ENCODE measurements at places on chromosomes 6 and 20.

GRCh38 chr6:41434803-41435481 is 99.5 kb downstream of the NCR2 start:
- DNase-seq: no peak

GRCh38 chr6:7494638-7495037 is 46.8 kb upstream of the DSP start:
- DNase-seq: no peak

DNA sequence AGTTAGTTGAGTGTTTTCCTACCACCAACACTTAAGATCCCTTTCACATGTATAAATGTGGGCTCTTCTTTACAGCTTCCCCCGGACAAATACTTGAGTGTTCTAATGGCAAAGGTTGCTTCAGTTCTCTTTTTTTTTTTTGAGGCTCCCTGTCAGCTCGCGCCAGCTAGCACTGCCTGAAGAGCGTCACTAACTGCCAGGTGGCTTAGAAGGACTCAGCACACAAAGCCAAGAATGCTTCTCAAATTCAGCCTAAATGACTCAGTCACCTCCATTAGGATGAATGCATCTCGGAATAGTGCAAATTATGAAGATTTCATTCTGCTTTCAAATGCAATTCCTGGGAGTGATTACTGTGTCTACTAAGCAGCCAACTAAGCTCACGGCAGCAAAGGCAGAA is 150.7 kb upstream of the BTBD3 start:
- DNase-seq: no peak

DNA sequence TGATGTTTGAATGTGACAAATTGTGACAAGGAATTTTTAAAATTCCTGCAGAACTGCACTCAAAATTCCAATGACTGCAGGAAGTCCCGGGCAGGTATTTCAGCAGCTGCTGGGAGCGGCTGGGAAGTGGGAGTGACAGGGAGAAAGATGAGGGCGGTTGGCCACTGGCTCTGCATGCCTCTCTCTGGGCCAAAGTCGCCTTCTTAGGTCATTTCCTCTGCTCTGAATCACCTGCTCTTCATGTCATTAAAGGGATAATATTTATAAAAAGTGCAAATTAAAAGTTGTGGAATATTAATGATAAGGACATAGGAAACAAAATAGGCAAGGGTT is 43.9 kb downstream of the RAMACL start:
- DNase-seq: no peak

GRCh38 chr6:33075208-33075567 is 602 bp upstream of the HLA-DPB1 start:
- no peak for DNase-seq

- DNase-seq: no peak
Measured at GRCh38 chr20:24681634-24682495, 212.4 kb downstream of the SYNDIG1 start.

DNA sequence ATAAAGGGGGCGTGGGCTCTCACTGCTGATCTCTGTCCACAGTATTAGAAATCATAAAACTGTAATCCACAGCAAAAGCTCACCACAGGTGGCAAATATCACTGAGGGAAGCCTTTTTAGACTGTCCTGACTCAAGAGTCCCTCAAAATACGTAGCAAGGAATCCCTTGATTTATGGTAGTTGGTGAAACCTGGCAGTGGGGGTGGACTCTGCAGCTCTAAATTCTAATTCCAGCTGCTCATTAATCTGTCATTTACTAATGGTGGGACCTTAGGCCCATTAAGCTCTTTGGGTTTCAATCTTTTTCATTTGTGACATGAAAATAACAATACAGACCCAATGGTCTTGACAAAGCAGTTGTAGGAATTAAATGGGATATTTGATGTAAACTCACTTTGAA is 32.3 kb downstream of the GMDS start:
- DNase-seq: no peak

DNA sequence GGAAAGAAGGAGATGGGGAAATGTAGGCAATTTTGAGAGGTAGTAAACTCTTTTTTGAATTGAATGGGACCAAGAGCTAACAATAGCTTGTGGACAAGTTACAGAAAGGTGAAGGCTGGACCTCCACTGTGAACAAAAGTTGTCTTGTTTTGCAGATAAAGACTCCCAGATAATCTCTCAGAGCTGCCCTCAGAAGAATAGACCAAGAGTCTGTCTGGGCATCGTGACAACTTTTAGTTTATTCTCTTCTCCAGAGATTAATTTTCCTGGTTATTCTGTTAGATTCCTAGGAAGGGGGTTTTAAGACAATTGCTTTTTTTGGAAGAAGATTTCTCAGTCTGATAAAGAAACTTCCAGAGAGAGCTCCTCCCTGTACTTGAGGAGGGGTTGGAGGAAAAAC is 161.9 kb downstream of the COL19A1 start:
- DNase-seq: no peak

DNA sequence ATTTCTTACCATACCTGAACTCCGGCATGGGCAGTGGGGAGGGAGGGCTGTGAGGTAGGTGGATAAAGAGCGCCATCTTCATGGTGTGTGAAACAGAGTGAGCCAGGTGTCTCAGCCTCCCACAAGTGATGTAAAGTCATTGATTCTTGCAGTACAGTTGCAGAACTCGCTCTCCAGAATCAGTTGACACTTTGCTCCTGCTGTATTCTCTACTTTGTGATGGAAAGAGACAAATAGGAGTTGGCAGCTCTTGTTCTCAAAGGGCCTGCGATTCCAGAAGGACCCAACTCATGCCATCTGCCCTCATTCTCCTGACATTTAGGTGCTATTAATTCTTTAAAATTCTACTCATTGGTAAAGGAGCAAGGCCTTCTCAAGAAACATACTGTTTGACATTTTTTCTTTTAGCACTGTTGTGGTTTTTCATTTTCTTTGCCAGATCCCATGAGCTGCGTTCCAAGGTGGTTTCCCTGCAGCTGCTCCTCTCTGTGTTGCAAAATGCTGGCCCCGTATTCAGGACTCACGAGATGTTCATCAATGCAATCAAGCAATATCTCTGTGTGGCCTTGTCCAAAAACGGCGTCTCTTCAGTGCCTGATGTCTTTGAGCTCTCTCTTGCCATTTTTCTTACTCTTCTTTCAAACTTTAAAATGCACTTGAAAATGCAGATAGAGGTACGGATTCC is 49.3 kb downstream of the ARFGEF2 start:
- no peak for DNase-seq

DNA sequence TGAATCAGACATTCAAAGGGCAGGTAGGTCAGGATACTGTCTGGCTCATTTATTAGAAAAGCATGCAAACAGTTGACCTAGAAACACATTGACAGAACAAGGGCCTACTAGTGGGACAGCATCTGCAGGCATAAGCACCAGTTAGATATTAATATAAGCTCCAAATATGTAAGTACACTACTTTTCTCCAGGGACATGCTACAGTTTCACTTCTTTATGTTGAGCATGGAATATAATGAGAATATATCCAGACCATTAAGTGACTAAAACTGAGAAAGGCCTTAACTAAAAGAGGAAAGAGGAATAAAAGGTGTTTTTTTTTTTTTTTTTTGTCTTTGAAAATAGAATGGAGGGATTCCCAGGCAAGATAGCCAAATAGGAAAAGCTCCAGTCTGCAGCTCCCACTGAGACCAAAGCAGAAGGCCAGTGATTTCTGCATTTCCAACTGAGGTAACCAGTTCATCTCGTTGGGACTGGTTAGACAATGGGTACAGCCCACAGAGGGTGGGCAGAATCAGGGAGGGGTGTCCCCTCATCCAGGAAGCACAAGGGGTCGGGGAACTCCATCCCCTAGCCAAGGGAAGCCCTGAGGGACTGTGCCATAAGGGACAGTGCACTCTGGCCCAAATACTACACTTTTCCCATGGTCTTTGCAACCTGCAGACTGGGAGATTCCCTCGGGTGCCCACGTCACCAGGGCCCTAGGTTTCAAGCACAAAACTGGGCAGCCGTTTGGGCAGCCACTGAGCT is 251.6 kb downstream of the PHF3 start:
- no peak for DNase-seq

- DNase-seq: no peak
Measured at GRCh38 chr6:52726741-52727535, 36.3 kb downstream of the GSTA2 start.

- no peak for DNase-seq
Measured at GRCh38 chr6:28142446-28142845, 763 bp downstream of the ZKSCAN8 start.

DNA sequence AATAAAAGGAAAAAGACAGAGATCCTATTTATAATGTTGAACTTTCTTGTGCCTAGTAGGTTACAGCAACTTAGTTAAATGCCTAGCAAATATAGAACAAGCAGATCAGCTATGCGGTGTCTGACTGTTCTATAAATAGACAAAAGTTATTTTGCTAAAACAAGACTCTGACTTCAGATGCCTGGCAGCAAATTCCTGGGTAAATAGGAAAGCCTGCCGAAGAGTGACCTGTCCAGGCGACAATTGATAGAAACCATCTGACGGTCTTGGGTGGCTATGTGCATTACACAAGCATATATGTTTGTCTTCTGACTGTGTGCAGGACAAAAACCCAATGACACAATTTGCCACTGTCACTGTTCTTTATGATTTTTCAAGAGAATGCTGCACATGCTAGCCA is 38.0 kb upstream of the PDE10A start:
- no peak for DNase-seq

DNA sequence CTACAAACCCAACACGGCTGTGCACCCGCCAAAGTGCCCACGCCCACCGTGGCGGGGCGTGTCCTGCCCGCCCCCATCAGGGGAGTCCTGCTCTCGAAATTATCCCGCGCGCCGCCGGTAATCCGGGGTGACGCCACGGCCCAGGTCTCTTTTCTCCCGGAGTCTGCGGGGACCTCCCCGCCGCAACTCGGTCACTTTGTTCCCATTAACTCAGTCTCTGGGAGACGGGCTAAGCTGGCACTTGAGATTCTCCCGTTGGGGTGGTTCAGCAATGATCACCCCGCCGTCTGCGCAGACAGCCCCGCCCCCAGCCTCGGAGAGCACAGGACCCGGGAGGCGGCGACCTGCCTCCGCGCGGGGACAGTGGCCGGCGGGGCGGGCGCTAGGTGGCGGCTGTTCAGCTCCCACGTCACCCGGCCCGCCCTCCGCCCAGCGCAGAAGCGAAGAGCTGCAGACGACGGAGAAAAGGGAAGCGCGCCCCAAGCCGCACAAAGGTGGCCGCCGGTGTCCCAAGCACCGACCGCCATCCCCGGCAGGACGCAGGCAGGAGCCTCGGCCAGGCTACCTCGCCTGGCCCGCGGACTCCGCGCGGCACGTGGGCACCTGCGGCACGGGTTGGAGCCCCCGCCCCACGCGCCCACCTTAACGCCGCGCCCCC is 31.5 kb downstream of the SF3B5 start:
- peak; percentile 54 for DNase-seq

GRCh38 chr6:105135056-105135455 is 44.8 kb downstream of the POPDC3 start:
- DNase-seq: peak; percentile 51

- DNase-seq: no peak
Measured at GRCh38 chr20:38295811-38296210, 8.1 kb upstream of the BPI start.

DNA sequence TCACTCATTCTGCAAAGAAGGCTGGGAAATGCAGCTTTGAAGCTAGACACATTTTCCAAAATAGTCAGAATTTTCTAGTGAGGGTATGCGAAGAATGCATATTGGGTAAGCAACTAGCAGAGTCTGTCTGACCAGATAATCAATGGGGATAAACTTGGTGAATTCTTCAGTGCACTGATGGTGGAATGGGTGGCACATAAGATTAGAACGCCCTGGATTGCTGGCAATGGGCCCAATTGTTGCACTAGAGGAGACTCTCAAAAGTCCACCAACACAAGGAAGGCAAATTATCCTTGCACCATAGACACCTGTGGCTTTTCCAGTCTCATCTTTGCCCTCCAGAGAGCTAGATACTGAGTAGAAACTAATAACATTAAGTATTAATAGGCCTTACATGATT is 167.6 kb downstream of the PTPRT start:
- DNase-seq: no peak

- no peak for DNase-seq
Measured at GRCh38 chr20:10379761-10380160, 54.3 kb downstream of the MKKS start.

- no peak for DNase-seq
Measured at GRCh38 chr20:7497985-7498384, 442.3 kb downstream of the HAO1 start.

- DNase-seq: no peak
Measured at GRCh38 chr6:169188051-169188470, 65.6 kb downstream of the THBS2 start.

DNA sequence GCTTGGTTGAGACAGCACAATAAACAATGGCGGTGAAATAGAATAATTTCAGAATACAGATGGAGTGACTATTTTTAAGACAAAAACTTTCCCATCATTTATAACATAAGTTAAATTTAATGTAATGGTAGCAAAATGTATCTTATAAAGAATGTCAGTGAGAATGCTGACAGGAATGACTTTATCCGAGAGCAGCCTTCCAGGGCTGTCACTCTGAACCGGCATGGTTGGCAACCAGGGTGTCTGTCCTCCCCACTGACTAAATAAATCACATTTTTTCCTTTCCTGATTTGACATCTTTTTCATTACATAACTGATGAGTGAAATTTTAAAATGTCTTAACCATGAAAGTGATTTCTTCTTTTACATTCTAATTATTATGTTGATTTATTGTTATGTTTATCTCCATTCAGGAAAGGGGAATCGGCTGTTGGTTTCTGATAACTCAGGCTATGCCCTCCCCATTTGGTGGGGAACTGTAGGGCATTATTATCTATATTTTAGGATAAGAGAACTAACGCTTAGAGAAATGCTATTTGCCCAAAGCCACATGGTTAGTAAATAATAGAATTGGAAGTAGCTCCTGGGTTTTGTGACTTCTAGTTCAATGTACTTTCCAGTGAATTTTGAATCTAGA is 109.2 kb upstream of the OGFRL1 start:
- DNase-seq: no peak

GRCh38 chr20:6045566-6045965 is 8.3 kb downstream of the LRRN4 start:
- DNase-seq: no peak

DNA sequence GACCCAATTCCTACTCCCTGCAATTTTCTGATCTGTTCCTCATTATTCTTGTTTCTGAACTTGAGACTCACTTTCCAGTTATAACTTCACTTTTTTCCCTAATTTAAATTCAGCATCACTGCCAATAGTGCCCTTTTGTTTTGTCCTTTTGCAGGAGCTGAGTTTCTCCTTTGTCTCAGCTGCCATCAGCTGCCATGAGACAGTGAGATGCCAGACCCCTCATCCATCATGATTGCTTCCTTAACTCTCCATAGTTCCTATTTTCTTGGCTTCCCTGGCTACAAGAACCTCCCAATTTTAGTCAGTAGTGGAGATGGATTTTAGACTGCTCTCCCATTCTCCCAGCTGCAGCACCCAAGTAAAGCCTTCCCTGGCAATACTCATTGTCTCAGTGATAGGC is 518.1 kb downstream of the HDGFL1 start:
- peak; percentile 39 for DNase-seq

DNA sequence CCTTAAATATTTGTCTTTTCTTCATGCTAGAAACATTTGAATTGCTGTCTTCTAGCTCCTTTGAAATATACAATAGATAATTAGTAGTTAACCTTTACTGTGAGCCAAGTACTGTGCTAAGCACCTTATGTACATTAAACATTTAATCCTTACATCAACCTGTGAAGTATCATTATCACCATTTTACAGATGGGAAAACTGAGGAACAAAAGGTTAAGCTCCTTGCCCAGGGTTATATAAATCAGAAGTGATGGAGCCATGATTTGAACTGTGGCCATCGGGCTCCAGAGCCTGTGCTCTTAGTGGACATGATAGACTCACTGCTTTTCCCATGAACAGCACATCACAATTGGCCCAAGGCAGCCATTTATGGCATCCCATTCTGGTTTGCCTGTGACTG is 140.9 kb downstream of the UNC5CL start:
- DNase-seq: no peak

Data from pons (tissue), 1 donor.